Activated T-helper 17 cell treated with anti-CD3 and anti-CD28 coated beads, Interleukin-2, amount 50 U/mL, for 72 hours (primary cell): ENCODE measurements at places on chromosomes 7 and 10. TPM values are rescaled to one million over a fixed set of nuclear protein-coding genes. Genes with fewer than 3 reads are reported as not detected.

DNA sequence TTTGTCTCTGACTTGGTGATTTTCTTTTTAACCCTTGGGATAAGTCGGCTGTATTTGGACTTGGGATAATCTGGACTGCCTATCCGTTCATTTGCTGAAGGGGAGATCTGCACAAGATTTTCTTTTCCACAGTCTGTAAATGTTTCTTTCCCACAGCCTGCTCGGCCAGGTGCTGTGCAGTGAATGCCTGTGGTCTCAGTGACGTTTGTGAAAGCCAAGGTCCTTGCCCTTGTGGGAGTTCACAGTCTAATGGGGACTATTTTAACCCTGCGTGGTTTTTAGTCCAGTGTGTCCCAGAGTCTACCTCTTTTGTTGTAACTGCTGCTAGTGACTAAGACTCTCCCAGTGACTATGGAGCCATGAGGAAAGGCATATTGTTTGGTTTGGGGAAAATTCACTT lies 8.9 kb downstream of the PNLIP start:
- no peak for ATAC-seq

DNA sequence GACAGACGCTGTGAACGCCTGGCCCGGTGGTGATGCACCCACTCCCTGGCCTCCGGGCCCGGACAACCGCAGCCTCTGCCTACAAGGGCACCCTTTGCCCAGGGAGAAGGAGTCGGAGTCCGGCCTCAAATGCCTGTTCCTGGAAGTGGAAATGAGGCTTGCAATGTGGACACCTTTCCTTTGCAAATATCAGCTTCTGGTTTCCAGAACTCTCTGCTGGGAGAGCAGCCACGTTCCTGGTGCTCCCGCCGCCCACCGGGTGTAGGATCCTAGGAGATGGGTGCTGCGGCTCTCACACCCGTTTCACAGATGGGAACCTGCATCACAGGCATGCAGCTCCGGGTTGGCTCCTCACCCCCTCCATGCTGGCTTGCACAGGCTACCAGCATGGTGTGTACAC lies 2.9 kb downstream of the FOXL3 start:
- no peak for ATAC-seq

- no peak for ATAC-seq
These were observed 112.8 kb downstream of the CDK14 start for GRCh38 chr7:90708841-90709317.

Gene LRMDA
- not detected for total RNA-seq

Gene CALD1
- 27.2 TPM for total RNA-seq
